Islet precursor cell (in vitro differentiated cells): ENCODE measurements at places on chromosomes 12 and 14.

DNA sequence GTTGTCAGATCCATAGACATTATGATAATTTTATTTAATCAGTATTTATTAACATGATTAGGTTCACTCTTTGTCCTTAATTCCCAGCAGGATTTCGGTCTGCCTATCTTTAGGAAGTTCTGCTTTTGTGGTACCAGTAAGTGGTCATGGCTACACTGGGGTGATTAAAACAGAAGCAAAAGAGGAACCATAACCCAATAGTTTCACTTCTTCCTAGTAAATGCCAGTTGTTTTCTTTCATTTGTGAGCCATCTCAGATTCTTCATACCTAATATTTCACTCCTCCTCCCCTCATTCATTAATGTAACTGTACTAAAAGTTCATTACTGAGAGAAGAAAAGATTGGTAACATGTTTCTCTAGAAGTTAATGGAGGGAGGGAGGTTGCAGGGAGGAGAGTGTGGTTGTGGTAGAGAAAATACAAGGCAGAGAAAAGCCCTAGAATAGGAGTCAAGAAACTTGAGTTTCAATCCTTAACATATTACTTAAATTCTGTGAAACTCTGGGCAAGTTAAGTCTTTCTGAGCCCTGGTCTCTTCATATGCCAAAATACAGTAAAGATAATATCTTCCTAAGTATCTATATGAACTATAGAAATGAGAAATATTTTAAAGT, 101.2 kb downstream of the PEBP1 start:
- no peak for DNase-seq

- DNase-seq = no peak
Observed at GRCh38 chr14:65776193-65776852, 363.8 kb downstream of the FUT8 start.

DNA sequence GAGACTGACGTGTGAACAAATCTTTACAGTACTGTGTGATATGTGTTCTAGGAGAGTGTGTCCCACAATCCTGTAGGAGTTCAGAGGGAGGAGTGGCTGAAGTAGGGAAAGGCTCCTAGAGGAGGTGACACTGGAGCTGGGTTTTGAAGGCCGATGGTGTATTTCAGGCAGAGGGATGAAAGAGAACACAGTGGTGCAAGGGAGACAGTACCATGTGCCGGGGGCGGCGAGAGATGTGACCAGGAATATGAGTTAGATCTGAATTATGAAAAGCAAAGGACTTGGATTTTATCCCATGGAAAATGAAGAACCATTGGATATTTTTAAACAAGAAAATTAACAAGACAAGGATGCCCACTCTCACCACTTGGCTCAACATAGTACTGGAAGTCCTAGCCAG, 77.0 kb upstream of the ESRRB start:
- DNase-seq = peak; percentile 4

DNA sequence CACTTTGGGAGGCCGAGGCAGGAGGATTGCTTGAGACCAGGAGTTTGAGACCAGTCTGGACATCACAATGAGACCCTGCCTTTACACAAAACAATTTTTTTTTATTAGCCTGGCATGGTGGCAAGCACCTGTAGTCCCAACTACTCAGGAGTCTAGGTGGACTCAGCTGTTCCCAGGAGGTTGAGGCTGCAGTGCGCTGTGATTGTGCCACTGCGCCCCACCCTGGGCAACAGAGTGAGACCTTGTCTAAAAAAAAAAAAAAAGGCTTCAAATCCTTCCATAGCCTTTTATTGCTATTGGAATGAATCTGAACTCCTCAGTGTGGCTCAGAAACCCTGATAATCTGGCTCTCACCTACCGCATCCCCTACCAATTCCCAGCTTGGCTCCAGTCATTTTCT, 26.1 kb downstream of the AK7 start:
- no peak for DNase-seq

GRCh38 chr14:80926397-80927082, 15.0 kb downstream of the CEP128 start:
- DNase-seq = no peak

DNA sequence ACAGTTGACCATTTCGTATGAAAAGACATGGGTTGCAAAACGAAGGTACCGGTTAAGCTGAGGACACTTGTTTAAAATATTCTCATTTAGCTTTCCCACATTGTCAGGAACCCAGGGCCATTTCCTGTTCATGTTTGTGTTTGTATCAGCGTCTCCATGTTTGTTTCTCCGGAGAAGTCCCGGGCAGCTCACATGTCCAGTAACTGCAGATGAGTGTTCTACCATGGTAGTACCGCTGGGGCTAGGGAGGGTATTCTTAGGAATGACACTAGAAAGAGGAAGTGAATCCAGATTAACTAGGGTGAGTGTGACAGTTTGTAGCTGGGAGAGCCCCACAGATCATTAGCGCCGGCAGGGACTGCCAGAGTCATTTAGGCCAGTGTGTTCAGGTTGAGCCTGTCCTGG, 50.0 kb upstream of the EVL start:
- DNase-seq = no peak

GRCh38 chr14:31291210-31291609, 83.6 kb upstream of the HECTD1 start:
- DNase-seq = no peak

- DNase-seq = no peak
Observed at GRCh38 chr14:103541709-103542604, 13.0 kb downstream of the TRMT61A start.

GRCh38 chr14:56741325-56741724, 69.0 kb downstream of the OTX2 start:
- DNase-seq = no peak

DNA sequence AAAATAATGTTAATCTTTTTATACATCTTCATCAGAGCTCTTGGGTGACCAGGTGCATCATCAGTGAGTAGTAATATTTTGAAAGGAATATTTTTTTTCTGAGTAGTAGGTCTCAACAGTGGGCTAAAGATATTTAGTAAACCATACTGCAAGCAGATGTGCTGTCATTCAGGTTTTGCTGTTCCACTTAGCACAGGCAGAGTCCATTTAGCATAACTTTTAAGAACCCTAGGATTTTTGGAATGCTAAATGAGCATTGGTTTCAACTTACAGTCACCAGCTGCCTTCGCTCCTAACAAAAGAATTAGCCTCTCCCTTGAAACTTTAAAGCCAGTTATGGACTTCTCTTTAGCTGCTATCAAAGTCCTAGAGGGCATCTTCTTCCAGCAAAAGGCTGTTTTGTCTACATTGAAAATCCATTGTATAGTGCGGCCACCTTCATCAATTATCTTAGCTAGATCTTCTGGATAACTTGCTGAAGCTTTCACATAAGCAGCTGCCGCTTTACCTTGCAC, 24.6 kb downstream of the RIMKLB start:
- no peak for DNase-seq

GRCh38 chr12:118358008-118358359, 14.7 kb downstream of the TAOK3 start:
- DNase-seq = no peak

DNA sequence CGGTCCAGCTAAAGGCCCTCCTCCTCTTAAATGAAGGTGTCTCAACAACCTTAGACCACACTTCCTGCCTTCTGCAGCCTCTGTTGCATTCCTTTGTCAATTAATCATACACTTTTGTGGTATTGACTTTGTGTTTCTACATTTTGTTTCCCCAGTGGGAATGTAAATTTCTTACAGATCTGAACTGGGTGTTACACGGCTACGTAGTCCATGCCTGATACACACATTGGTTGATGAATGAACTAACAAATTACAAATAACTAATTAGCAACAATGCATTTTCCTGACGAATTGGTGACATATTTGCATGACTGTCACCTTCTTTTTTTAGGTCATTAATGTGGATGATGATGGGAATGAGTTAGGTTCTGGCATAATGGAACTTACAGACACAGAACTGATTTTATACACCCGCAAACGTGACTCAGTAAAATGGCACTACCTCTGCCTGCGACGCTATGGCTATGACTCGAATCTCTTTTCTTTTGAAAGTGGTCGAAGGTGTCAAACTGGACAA, 15.2 kb upstream of the CCT2 start:
- no peak for DNase-seq

DNA sequence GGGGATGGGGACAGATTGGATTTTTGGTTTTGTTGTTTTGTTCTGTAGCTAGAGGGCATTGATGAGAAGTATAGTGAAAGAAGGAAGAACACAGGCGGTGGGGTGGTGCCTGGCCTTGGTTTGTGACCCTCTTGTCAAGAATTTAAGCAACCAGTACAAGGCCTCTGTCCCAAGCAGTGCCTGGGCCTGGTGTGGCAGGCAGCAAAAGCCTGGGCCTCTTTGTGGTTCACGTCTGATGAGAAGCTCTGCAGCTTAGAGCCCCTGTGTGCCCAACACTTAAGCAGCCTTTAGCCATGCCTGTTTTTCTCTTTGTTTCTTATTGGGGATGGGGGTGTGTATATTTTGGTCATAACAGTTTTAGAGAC, 98.0 kb downstream of the PPP2R5C start:
- DNase-seq = no peak
